ENCODE measurements at places on chromosomes 13 and 19.

DNA sequence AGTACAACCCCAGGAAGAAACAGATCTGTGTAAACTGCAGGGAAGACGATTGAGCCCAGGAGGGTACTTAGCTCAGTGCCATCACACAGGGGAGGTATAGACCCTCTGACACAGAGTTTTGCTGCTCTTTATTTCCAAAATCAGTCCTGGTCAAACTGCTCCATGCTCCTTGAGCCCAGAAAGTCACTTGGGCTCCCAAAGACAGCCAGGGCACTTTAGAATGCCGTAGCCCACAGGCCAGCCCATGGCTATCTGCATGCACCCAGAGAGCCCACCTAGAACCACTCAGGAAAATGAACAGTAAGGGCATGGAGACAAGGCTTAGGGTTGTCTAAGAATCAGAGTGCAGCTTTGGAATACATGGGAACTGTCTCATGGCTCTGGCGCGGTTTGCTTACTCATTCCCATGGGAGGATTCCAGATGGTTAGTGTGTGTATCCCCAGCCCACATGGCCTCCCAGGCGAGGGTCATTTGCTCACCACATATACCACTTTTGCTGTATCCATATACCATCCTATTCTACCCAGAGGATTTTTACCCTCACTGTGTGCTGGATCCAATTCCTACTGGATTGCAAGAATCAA lies 14.7 kb upstream of the PDCD5 start:
- DNase-seq, result no peak

GRCh38 chr13:109989155-109989554 lies 202.8 kb upstream of the IRS2 start:
- DNase-seq, result no peak

- no peak for DNase-seq
These were observed 88.8 kb upstream of the MCF2L start for GRCh38 chr13:112880221-112880641.

GRCh38 chr13:40271931-40272775 lies 394.3 kb downstream of the FOXO1 start:
- no peak for DNase-seq

- DNase-seq, result no peak
These were observed 217.0 kb upstream of the IPO5 start for GRCh38 chr13:97736436-97736835.

DNA sequence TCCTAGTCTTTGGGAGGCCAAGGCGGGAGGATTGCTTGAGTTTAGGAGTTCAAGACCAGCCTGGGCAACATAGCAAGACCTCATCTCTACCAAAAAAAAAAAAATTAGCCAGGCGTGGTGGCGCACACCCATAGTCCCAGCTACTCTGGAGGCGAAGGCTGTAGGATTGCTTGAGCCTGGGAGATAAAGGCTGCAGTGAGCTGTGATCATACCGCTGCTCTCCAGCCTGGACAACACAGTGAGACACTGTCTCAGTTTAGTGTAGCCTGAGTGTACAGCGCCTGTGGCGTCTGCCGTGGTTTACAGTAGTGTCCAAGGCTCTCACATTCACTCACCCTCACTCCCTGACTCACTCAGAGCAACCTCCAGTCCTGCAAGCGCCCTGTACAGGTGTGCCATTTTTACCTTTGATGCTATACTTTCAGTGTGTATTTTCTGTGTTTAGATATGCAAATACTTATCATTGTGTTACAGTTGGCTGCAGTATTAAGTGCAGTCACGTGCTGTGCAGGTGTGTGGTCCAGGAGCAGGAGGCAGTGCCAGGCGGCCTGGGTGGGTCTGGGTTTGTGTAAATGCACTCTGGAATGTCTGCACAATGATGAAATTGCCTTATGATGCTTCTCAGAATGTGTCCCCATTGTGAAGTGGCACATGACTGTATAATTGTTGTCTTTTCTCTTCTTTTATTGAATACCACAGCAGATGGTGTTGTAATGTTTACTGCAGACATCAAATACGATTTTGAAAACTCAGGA lies 36.1 kb upstream of the DCUN1D2 start:
- no peak for DNase-seq

DNA sequence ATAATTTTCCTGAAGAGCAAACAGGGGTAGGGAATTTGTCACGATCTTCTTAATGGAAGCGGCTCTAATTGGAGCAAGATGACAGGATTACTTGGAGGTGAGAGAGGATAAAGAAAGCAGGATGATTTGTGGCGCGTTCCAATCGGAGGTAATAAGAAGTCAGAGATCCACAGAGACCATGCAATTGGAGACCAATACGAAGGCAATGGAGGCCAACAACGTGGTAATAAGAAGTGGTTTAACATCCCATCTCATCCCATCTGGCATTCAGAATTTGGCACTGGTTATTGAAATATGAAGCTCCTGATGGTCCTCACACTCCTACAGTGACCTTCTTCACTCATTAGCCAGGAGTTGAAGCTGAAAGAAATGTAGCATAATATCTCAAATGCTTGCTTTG lies 130.6 kb downstream of the DLEU7 start:
- no peak for DNase-seq

DNA sequence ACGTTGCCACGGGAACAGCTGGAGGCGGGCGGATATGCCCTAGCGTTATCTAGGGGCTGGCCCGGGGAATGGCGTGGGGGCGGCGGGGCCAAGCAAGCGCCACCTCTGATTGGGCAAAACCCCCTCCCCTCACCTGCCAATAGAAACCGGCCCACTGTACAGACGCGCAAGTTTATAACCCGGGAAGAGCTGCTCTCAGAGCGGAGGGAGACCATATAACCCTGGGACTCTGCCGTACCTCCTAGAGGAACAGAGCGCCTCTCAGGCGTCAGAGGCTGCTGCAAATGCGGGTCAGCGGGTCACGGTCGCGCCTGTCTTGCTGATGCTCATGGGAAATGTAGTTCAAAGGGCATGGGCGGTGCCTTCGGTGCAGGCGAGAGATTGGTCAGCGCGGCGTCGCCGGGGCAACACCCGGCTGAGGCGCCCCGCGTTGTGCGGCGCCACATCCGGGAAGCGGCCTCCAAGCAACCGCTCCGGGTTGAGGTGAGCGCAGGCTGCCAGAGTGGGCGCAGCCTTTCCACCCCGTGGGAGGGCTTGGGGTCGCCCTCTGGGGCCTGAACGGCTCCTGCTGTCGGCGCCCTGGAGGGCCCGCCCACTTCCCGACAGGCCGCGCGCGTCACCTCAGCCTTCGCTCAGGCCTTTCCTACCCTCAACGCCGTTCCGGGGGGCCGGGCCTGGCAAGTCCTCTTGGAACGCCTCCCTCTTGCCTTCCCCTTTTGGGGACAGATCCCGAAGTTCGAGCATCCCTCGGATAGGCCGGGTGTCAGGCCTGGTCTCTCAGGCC lies at the start of gene ZNF446:
Gene ZNF446, plus strand, starts transcription at position 639 of the 784 bp plus-strand sequence. CDS start 867 bp downstream, outside the sequence.
- peak; percentile 93 for DNase-seq

DNA sequence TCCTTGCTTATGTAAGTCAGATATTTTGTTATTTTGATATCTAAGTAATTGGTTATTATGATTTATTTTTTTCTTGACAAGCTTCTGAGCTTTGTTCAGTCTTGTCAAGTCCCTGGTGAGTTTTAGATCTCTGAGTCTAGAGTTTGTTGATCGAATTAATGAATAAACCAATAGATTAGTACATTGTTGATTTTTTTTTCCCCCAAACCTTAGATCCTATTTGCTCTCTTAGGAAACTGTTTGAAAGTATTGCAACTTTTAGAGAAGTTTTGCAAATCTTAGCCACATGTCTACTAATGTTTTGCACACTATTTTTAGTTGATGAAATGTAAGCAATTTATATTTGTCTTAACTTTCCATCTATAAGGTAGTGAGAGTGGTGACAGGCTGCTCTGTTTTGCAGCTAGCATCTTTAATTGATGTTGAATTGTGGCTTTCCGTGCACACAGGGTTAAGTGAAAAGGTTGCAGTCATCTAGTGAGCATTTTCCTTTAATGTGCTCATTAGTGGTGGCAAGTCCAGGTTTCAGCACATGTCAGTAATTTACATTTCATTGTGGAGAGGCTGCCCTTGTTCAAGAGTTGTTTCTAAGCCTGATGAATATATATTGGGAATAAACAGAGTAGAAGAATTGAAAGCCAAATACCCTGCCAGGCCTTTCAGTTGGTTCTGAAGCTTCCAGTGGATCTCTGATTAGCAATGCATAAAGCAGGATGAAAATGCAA lies 86.3 kb downstream of the PCCA start:
- DNase-seq, result no peak

DNA sequence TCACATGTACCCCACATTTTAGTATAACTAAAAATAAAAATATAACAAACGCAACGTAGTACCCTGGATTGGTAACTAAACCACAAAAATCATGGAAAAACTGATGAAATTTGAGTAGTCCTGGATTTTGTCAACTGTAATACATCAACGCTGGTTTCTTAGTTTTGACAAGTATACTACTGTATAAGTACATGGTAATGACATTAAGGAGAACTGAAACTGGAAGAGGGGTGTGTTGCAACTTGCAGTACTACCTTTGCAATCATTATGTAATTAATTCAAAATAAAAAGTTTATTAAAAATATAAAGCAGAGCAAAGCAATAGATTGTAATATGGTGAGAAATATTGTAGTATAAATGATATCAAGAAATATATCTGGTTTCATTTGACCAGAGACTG lies 1158.0 kb upstream of the SPRY2 start:
- DNase-seq, result no peak

- DNase-seq, result peak; percentile 23
These were observed 73.5 kb upstream of the PCDH17 start for GRCh38 chr13:57558051-57558467.

DNA sequence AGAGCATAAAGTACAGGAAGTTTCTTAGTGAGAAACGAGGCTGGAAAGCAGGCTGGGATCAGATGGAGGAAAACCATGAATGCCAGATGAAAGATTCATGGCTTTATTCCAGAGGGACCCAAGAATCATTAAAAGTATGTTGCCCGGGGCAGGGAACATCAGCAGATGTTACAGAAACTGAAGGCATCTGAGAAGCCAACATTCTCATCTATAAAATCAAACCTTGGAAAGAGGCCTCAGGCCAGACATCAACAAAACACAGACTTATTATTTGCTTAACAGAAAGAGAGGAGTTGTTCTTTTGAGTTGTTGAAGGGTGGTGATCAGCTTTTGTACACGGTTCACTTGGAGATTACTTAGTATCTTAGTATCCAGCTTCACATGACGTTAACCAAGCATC lies 543.6 kb downstream of the RFC3 start:
- no peak for DNase-seq

Data from SW 1271 (cell line).